ENCODE measurements at places on chromosomes 5 and 9.

DNA sequence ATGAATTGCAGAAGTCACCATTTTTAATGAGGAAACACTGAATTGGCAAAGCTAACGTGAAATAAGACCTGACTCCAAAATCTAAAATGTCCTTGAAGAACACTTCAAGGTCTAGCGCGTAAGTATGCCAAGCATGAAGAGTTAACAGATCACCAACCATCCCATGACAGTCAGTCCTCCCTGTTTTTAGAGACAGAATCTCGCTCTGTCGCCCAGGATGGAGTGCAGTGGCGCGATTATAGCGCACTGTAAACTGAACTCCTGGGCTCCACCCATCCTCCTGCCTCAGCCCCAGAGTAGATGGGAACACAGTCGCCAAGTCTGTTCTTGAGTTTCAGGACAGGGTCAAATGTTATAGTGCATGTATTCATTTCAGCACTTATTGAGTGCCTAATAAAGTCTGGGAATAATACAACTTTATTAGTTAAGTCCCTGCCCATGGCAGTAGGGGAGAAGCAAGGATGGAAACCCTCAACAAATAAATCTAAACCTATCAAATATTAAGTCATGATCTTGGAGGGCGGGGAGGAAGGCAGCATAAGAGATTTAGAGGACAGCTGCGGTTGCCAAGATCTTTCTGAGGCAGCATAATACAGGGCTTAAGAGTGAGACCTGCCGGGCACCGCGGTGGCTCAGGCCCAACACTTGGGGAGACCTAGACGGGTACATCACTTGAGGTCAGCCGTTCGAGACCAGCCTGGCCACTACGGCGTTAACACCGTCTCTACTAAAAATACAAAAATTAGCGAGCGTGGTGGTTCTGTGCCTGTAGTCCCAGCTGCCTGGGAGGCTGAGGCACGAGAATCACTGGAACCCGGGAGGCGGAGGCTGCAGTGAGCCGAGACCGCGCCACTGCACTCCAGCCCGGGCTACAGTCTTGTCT lies 1.1 kb downstream of the ATPSCKMT start:
- no peak for DNase-seq

DNA sequence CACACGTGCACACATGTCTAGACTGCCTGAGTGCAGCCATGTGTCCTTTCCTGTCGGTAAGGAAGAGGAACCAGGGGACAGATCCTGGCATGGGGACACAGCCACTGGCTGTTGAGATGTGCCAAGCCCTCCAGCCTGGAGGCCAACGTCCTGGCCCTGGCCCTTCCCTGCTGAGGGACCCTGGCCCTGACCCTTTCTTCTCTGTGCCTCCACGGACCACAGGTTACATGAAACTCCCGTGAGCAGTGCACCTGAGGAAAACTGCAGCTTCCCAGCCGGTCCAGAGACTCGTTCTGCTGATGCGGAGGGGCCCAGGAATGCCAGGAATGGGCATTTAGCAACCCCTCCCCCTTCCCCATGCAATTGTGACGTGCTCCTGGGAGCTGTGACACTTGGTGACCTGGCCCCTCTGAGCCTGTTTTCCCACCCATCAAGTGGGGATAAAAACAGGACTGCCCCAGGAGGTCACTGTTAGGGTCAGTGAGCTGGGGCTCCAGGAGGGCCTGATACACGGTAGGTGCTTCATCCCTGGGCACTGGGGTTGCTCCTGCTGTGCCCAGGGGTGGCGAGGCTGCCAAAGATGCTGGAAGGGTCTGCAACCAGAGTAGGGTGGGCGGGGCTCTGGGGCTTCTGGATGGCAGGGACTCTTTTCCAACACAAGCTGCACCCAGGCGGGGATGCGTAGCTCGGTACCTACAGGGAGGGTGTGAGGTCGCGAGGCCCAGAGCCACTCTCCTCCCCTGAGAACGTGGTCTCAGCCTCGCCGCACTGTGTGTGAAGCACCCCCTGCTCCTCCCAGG lies 151.5 kb downstream of the C9orf50 start:
- no peak for DNase-seq

DNA sequence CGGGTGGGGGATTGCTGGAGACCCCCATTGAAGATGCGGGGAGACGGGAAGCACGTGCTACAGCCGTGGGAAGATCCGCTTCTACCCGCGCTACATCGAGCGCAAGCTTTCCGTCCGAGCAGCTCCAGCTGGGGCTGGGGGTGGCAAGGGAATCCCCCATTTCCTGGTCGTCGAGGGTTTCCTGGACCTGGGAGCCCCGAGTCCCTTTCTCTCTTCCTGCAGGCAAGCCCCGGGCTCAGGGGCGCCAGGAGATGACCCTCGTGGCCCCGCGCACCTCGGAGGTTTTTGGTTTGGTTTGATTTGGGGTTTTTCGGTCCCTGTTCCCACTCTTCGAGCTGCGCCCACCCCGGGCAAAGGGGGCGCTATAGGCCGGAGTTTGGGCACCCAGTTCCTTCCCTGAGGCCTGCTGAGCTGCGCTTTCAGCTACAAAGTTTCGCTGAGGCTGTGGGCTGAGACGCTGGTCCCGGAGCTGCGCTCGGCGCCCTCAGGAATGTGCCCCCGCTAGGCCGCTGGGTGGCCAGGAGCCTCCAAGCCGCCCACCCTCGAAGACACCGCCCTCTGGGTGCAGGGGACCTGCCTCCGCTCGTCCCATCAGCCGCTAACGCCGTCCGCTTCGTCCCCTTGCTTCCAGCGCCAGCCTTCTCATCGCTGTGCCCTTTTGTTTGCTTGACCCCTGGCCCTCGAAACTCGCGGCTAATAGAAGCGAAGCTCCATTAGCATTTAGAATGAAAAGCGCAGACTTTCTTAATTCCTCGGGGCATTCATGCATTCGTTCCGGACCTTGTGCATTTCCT lies 2.9 kb downstream of the NR4A3 start:
- DNase-seq, result no peak

GRCh38 chr9:26260238-26260637 lies 582.0 kb upstream of the TUSC1 start:
- DNase-seq, result no peak

- no peak for DNase-seq
Measured at GRCh38 chr5:5619546-5619945, 197.1 kb downstream of the ICE1 start.

DNA sequence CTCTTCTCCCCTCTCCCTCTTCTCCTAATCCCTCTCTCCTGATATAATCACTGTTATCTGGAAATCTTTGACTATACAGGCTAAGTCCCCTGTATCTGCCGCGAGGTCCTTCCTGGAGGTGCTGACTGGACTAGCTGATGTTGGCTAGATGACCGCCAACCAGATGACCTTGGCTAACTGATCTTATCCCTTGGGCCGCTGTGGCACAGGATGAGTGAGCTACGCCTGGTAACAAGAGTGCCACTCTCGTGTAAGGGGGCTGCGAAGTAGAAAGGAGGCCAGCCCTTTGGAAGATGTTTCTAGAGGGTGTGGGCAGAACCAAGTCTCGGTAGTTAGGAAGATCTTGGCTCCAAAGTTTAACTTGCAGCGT lies 345 bp upstream of the PRRC1 start:
- DNase-seq, result no peak

DNA sequence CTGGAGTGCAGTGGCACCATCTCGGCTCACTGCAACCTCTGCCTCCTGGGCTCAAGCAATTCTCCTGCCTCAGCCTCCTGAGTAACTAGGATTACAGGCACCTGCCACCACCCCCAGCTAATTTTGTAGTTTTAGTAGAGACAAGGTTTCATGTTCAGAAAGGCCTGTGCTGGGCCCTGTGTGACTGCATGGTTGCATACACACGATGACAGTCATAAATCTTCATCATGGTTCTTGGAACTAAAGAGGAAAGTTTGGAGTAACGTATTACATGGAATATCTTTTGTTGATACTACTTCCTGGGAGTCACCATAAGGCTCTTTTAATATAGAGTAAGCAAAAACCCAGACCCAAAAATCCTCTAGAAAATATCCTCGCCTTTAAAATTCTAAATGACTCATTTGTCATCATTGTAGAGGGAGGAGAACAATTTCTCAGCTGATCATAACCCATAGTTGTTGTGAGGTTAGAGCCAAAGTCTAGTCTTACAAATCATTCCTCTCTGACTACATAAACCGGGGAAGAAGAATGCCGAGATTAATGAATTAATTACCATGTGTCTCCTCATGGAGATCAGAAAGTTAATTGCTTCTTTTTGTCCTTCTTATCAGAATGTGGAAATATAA lies 47.0 kb downstream of the KLF9 start:
- no peak for DNase-seq

DNA sequence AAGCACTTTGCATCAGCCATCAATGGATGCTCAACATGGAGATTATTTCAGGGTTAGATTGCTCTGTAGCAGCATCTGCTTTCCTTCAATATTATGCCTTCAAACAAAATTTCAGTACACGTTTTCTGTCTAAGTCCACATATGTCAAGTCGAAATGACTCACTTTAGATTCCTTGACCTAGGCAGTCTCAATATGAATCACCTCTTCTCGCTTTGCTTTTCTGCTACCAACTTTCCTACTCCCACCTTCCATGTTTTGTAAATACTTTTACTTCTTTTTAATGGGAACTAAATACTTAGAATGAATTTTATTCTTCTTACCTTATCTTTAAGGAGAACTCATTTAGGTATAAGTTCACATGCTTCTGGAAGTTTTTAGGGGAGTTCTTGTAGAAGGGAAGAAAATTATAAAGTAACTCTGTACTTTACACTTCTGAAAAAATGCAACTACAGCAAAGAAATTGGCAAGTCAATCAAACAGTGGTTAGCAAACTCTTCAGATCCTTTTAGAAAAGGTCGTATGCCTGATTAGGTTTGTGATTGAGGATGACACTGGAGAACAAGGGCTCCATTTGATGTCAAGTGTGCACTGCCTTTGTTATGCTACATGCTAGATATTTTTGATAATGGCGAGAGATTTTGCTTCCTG lies 478.5 kb upstream of the SMARCA2 start:
- DNase-seq, result no peak

DNA sequence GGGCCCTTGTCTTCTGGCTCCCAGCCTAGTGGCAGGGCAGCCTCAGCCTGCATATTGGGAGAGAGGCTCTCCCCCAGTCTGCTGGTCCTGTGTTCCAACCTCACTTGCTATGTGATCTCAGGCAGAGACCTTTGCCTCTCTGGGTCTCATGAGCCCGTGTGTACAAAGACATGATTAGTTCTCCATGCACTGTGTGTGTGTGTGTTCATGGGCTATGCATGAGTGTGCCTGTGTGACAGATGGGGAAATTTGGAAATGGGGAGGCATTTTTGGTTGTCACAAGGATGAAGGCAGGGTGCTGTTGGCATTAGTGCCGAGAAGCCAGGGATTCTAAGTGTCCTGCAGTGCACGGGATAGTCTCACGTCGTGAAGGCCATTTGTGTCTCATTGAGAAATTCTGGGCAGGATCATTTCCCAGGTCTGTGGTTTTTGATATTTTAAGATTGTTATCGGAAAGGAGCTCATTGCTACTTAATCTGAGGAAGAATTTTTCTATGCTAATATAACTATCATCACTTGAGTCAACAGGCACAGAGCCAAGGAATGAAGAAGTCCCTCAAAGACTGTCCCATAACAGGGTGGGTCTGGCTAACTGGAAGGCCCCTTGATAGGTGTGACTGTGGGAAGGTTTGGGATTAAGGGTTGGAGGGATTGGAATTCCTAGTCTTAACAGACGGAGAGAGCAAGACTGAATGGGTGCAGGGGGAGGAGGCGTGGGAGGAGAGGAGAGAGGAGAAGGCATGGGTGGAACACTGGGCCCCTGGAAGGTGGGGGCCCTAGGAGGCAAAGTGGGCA lies 168.5 kb downstream of the RGS3 start:
- DNase-seq, result no peak

- DNase-seq, result no peak
Measured at GRCh38 chr9:109971226-109971625, 191.2 kb downstream of the PALM2AKAP2 start.

- DNase-seq, result no peak
Measured at GRCh38 chr5:61115968-61116367, 46.3 kb downstream of the SMIM15 start.

- DNase-seq, result no peak
Measured at GRCh38 chr9:121868626-121869025, 217.2 kb downstream of the DAB2IP start.

DNA sequence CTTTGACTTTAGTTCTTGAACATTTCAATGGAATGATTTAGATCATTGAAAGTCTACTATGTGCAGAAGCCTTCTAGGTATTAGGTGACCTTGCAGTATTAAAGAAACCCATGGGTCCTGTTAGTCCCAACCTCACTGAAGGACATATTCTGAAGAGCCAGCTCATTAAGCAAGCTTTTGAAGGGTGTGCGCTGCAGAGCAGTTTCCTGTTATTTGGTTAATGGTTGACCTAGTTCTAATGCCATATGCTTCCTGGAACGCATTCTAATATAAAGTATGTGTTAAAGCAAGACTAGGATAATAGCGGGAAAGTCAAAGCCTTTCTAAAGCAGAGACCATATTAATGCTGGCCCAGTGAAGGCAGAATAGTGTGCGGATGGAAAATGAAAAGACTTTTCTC lies 20.1 kb downstream of the ZNF462 start:
- DNase-seq, result no peak

GRCh38 chr5:176541338-176542134 lies 4.3 kb upstream of the RNF44 start:
- DNase-seq, result no peak
